Foreskin keratinocyte (primary cell): ENCODE measurements at places on chromosomes 1 and 21. TPM values are rescaled to one million over a fixed set of nuclear protein-coding genes. Genes with fewer than 3 reads are reported as not detected.

DNA sequence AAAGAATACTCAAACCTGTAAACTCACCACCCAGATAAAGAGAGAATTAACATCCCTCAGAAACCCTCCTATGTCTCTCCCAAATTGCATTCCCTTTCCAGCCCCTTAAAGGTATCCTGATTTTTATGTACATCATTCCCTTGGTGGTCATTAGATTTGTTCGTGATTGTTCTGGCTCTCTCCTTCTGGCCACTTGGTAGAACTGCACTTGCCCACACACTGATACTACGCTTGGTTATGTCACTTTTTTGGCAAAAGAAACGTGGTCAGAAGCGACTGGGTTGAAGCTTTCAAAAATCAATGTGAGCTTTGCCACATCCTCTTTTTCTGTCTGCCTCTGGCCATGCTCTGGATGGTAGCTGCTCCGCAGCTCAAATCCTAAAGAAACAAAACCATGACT is 76.3 kb downstream of the KRTAP19-8 start:
- no peak for DNase-seq

The CCDC27 gene
- total RNA-seq: not detected in 2 replicates

GRCh38 chr1:163162381-163162914 is 40.3 kb downstream of the RGS5 start:
- no peak for DNase-seq

GRCh38 chr1:182794676-182795201 is 5.2 kb downstream of the NPL start:
- no peak for DNase-seq

DNA sequence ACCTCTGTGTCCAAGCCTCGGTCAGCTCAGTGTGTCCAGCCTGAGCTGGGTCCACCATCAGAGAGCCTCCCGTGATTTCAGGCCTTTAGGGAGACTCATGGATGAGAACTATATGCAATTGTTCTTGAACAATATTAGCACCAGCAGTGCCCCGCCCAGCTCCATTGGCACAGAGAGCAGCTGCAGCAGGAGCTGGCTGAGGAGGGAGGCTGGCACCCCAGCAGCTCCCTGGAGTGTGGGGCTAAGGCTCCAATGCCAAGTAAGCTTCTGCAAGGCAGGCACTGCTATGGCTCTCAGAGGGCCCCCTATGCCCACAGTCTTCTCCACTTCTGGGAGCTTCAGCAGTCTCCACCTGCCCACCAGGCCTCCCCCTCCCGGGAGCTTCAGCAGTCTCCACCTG is 593.3 kb downstream of the MATN1 start:
- no peak for DNase-seq

The MYOM3 gene
- total RNA-seq: 0.07 and 0.31 TPM in 2 replicates

DNA sequence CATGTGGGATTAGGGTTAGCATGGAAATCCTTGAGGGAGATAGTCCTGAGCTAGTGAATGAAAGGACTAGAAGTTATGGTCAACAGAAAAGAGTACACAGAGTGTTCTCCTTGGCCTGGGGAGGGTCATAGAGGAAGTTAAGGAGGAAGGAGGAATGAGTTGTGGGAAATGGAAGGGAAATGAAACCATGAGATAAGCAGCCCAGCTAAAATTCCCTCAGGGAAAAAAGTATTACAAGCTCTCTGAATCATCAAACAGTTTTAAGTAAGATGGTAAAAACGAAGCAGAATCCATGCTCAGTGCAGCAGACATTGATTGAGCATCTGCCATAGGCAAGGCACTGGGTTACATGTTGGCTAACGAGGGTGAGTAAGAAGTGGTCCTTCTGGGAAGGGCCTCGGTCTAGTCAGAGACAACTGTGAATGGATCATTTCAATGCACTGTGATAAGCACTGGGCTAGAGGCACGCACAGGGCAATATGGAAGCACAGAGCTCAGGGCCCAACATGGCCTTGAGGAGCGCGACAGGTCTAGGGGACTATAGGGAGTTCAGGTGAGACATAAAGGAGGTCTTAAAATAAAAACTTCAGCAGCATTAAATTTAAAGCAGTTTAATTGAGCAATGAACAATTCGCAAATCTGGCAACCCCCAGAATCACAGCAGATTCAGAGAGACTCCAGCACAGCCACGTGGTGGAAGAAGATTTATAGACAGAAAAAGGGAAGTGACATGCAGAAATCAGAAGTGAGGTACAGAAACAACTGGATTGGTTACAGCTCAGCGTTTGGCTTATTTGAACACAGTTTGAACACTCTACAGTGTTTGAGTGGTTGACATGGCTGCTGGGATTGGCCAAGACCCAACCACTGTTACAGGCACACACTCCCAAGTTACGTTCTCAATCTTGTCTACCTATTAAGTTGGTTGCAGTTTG is 219.5 kb downstream of the HLX start:
- DNase-seq: no peak

DNA sequence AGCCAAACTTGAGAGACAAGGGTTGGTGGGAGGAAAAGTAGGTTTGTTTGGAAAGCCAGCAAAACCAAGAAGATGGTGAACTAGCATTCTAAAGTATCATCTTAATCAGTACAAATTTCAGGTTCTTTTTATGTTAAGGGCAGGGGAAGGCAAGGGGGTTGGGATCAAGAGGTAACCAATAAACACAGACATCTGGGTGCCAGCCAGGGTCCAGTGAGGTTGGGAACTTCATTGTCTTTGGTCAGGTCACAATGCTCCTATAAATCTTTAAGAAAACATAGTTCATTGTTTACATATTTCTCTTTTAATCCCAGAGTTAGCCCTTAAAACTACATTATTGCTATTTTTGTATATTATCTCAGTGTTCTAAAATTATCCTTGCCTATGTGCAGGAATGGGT is 126.2 kb upstream of the NR5A2 start:
- no peak for DNase-seq

The PRSS38 gene
- not detected in 2 replicates for total RNA-seq

DNA sequence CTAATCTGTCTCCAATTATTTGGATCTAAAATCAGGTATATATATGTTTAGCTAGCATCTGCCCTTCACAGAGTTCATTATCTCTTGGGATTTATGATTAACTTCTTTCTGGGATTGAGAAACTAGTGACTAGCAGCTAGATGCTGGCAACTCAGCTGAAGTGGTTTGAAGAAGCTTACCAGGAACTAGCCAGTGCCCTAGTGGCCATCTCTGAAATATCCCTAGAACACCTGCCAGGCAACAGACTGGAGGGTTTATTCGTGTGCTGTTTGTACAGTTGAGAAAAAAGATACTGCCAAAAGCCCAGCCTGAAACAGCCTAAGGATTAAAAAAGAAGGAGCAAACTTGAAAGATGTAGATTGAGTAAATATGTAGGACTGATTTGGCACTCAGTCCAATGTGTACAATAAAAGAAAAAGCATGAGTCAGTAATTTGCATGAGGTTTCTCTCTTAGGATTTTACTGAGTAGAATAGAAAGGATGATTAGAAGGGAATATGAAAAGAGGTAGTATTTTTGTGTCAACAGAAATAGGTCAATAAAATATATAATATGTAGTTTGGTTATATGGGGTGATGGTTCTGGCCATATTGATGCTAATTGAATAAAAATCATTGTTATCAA is 1144.6 kb upstream of the ADGRL2 start:
- peak; percentile 14 for DNase-seq

DNA sequence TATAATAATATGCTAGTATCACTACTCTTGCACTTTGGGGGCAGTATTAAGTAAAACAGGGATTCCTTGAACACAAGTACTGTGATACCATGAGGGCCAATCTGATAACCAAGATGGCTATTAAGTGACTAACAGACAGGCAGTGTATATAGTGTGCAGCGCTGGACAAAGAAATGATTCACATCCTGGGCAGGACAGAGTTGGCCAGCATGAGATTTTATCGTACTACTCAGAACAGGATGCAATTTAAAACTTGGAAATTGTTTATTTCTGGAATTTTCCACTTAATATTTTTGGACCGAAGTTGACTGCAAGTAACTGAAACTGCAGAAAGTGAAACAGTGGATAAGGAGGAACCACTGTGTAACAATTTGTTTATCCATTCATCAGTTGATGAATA is 74.6 kb downstream of the DNTTIP2 start:
- peak; percentile 81 for DNase-seq

DNA sequence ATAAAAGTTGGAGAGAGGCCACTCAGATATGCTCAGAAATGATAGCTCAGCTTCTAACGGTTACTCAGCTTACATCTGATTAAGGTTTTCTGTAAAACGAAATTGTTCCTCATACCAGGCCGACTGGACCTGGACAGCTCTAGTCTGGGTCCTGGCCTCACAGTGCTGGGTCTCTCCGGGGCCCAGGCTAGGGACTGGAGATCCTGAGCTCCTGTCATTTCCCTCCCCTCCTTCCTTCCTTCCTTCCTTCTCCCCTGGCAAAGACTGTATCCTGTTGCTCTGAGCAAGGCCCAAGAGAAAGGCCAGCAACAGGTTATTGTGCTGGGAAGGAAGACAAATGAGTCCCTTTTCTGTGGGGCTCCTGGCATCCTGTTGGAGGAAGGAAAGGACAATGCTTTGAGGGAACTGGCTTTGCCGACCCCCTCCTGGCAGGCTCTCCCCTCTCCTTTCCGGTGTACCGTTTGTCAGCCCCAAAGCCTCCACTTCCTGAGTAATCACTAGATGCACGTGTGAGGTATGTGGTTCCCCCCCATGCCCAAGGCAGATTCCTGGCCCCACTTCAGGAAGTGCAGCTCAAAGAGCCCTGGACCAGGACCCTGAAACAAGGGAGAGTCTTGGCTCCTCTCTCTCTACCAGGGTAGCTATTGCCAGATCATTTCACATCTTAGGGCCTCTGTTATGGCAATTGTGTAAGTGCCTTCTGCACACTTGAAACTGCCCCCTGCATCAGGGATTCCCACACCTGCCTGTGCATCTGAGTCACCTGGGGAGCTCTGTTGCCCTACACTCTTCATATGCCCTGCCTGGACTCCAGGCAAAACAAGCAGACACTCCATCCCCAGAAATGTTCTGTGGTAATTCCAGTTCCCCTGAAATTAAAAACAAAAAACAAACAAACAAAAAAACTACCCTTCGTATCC is 212.7 kb upstream of the FGGY start:
- peak; percentile 57 for DNase-seq

- peak; percentile 25 for DNase-seq
Measured at GRCh38 chr1:169484683-169485430, 887 bp downstream of the SLC19A2 start.

The FMO2 gene
- total RNA-seq: not detected in 2 replicates

GRCh38 chr1:183472488-183473216 is at the start of gene SMG7:
Gene SMG7 (plus strand): TSS chr1:183472499. CDS start chr1:183472621, 122 bp downstream.
- DNase-seq: no peak

DNA sequence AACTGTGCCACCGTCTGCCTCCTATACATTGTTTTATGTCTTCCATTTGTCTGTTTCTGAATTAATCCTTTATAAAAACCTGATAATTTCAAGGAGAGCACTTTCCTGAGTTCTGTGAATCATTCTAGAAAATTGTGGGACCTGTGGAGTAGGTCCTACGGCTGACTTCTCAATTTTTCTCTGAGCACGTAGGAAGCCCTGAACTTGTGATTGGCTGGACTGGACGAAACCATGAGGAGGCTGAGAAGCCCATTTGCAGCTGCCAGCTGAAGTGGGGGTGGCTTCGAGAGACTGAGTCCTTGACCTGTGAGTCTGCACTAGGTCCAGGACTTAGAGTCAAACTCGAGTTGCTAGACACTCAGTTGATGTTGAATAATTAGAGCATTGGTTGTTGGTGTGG is 277.1 kb upstream of the NCAM2 start:
- no peak for DNase-seq

DNA sequence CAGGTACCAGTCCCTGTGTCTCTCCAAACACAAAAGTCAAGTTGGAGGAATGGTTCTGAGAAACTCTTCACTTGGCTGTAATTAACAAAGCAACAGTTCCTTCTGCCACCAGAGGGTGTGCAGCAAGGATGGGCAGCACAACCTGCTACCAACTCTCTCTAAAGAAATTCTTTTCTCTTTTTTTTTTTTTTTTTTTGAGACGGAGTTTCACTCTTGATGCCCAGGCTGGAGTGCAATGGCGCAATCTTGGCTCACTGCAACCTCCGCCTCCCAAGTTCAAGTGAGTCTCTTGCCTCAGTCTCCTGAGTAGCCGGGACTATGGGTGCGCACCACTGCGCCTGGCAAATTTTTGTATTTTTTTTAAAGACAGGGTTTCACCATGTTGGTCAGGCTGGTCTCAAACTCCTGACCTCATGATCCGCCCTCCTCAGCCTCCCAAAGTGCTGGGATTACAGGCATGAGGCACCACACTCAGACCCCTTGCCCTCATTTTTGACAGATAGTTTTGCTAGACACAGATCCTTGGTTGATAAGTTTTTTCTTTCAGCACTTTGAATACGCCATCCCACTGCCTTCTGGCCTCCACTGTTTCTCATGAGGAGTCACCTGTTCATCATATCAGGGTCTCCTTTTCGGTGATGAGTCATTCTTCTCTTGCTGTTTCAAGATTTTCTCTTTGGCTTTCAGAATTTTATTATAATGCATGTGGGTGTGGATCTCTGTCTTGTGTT is 12.1 kb upstream of the DEGS1 start:
- DNase-seq: peak; percentile 44

- DNase-seq: peak; percentile 83
Measured at GRCh38 chr1:211928290-211928801, 97.8 kb upstream of the LPGAT1 start.

The UBXN10 gene
- total RNA-seq: 0.07 and 0.10 TPM in 2 replicates

GRCh38 chr1:232571523-232571922 is 58.4 kb downstream of the SIPA1L2 start:
- DNase-seq: peak; percentile 7

The GON4L gene
- 19.6 and 20.2 TPM in 2 replicates for total RNA-seq

GRCh38 chr21:16309250-16309971 is 579.6 kb downstream of the USP25 start:
- no peak for DNase-seq

- no peak for DNase-seq
Measured at GRCh38 chr1:192436441-192437078, 119.8 kb downstream of the RGS21 start.

GRCh38 chr1:11273595-11274234 is 717 bp downstream of the UBIAD1 start:
- no peak for DNase-seq

DNA sequence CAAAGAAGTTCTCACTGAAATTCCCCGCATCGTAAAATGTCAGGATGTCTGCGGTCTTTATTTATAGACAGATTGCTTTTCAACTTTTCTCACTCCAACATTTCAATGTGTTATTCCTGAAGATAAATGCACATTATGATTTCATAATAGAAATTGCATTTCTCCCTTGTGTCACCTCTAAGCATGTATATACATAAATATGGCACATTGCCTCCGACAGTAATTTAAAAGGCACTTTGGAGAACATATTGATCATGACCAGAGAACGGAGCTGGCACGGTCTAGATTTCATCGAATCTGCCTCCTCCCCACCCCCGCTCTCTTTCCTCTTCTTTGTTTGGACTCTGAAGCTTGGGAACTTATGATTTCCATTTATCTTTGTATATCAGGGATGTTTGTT is 54.9 kb upstream of the IGSF21 start:
- no peak for DNase-seq

DNA sequence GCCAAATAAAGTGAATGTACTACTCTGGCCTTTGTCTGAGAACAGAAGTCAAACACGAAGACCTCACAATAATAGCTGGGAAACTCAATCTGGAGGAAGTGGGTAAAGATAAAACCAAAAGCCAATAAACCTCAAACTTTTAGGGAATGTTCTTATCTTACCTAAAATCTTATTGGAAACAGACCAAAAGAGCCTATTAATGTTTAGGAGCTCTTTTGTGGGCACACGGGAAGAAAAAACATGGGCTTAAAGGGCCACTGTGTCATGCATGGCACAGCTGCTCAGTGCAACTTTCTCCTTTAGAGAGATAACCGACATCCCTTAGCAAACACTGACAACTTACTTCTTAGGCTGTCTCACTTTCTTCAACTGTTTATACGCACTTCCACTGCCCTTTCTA is 16.1 kb downstream of the EIF2B3 start:
- no peak for DNase-seq

- peak; percentile 71 for DNase-seq
Measured at GRCh38 chr1:172513479-172513878, 19.5 kb upstream of the SUCO start.

The OR2L5 gene
- total RNA-seq: not detected in 2 replicates
